ENCODE measurements at places on chromosomes 7 and 10. TPM values are rescaled to one million over a fixed set of nuclear protein-coding genes. Genes with fewer than 3 reads are reported as not detected.

GRCh38 chr10:75089634-75090033 lies 21.8 kb upstream of the SAMD8 start:
- no peak for DNase-seq

- no peak for DNase-seq
These were observed 98.6 kb upstream of the RPA3 start for GRCh38 chr7:7816816-7817536.

GRCh38 chr10:62177111-62177510 lies 91.5 kb downstream of the RTKN2 start:
- no peak for DNase-seq

Gene ST8SIA6
- polyA plus RNA-seq = 0.22 TPM
